ENCODE measurements at places on chromosomes 12 and 14.
A peak's percentile ranks its signal among the peaks of the same experiment; 100 is the strongest.

DNA sequence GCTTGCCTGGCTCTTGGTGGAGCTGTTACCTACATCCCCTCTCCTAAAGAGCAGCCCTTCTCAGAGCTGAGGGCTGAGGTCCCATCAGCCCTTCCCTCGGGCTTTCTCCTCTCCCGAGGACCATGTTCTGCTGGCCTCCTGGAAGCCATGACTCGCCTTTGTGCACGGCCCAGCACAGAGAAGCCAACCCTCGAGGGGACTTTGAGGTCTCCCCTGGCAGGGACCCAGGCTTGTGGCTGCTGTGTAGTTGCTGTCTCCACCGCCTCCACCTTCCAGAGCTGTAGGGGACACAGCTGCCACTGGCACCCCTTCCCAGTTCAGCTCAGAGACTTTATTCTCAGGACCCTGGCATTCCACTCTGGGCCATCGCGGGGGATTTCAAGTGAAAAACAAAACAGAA is 22.9 kb upstream of the CCND2 start:
- DNase-seq = no peak

GRCh38 chr14:80570930-80571298 is 359.6 kb upstream of the DIO2 start:
- no peak for DNase-seq

DNA sequence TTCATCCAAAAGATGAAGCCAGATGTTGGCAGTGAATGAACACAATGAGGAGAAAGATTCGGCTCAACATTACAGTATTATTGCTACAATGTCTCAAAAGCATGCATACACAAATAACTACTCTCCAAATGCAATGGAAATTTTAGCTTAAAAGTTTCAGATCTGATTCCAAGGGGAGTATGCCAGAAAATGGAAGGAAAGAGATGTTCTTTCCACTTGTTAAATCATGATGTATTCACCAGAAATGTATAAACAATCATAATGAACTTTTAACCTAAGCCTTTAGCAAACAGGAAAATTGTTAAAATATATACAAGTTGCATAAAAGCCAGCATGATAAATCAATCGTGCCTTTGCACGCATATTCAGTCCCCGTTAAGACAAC is 62.1 kb downstream of the SH2B3 start:
- DNase-seq = peak; percentile 70

DNA sequence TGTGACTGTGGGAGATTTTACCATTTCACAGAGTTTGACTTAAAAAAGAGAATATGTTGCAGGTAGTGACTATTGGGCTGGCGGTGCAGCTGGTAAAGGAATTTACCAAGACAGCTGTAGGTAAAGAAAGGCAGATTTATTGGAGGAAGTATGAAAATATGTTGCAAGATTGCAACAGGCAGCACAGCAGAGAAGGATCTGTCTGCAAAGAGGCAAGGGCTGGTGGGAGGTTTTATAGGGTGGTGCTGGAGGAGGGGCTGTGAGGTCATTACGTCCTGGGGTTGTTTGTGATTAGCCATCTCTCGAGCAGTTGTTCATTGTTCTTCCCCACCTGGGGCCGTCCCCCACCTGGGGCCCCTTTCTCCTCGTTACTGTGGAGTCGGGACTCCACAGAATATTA is 62.1 kb downstream of the ACACB start:
- no peak for DNase-seq

GRCh38 chr14:75577090-75577489 is 1.3 kb upstream of the FLVCR2 start:
- DNase-seq = no peak

DNA sequence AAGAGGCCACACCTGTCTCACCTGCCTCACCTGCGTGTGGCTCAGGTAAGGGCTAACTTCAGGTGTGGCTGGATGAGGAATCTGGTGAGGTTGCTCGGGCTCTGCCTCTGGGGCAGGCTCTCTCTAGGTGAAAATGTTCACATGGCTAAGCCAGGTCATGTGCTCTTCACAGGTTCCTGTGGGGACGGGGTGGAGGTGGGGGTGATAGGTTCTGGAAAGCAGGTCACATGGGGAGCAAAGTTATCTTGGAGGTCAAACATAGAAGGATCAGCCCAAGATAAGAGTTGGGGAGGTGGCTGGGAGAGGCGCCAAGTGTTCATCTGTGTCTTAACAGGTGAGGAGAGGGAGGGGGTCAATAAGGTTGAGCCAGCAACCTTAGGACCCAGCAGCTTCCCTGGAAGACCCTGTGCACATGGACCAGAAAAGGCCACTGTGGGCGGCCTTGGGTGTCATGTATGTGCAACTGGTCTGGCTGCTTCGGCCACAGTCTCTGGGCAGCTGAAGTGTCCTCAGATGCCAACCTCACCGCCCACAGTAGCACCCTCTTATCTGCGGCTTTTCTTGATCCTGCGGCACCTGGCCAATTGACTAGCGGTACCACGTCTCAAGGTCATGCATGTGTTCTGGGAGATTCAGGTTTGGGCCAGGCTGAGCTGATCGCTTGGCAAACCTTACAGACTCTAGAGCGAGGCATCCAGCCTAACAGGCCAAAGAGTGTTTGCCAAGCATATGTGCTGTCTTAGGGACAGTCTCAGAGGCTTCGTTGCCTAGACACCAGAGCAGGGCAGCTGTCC is 60.5 kb downstream of the CACNA1C start:
- DNase-seq = no peak

GRCh38 chr14:51424561-51425251 is 184.7 kb downstream of the TMX1 start:
- DNase-seq = peak; percentile 53

GRCh38 chr12:54195737-54196347 is 7.1 kb upstream of the SMUG1 start:
- DNase-seq = peak; percentile 70

DNA sequence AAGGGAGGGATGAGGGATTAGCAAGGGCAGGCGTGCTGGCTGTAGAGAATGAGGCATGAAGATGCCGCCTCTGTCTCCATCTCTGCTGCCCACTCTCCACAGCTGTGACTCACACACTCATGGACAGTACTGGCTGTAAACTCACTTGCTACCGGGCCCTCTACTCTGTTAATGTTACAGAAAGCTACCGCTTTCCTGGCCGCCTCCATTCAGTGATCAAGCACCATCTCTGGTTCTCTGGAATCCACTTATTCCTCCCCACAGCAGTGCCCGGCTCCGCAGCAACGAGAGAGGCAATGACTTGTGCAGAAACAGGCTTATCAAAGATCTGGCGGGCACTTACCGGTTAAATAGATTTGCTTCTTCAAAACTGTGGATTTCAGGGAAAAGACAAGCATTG is 34.8 kb downstream of the AMN start:
- peak; percentile 57 for DNase-seq

DNA sequence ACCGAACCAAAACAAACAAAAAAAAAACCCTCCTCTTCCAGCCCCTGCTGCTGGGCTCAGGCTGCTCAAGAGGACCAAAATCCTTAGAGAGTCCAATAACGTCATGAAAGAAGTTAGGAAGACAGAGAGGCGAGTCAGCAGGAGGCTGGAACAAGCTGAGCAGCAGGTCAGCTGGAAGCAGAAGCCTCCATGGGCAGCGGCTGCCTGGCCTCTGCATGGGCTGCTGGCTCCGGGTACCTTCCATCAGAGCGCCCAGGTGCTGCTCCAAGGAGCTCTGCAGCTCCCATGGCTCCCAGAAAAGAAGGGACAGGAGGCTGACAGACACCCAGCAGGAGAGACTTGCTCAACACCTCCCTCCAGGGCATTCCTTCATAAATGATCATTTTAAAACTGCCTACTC is 3.2 kb upstream of the KRT2 start:
- DNase-seq = no peak

DNA sequence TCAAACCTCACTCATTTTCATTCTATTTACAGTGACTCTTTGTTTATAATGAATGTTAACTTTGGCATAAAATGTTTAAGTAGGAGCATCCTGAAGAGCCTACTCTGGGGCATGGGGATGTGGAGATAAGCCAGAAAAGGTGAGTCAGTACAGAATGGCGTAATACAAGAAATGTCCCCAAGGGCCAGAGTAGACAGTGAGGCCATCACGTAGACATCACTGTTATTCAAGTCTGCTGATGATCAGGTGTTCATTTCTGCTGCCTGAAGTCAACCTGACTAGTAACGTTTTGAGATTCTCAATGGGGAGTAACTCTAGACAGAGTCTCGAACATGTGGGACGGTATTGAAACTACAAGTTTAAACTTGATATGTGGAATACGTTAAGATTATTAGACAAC is 47.6 kb upstream of the PKP2 start:
- DNase-seq = no peak

Measured in IMR-90 (cell line).